ENCODE measurements at places on chromosomes 3 and 15.

DNA sequence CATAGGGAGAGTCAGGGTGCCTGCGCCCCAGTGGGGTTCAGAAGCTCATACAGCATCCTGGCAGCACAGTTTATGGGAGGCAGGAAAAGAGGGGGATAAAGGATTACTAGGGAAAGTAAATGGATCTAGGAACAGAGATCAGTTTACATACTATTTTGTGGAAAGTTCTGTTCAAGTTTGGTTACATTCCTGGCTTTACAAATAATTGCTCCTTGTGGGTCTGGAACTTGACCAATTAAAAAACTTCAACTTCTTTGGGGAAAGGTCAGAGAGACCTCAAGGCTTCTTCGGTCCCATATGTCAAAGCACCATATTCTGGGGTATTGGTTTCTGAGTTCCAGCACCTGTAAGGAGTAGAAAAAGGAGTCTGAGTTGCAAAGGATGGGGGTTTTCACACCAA is 64.1 kb downstream of the ZDHHC19 start:
- no peak for DNase-seq

DNA sequence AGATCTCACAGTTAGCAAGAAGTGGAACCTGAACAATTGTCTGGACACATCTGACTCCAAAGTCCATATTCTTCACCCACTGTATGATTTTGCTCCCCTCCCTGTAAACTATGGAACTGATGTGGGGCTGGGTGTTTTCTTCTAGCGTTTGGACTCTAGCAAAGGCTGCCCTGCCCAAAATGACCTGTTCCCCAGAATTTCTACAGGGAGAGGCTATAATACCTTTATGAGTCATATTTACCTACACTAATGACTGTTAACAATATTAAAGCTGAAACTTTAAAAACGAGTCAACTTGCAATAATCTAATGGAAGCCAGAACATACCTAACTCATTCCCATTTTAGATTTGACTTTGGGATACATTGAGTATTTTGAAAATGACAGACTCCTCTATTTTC is 531.2 kb upstream of the CFAP20DC start:
- DNase-seq = no peak

DNA sequence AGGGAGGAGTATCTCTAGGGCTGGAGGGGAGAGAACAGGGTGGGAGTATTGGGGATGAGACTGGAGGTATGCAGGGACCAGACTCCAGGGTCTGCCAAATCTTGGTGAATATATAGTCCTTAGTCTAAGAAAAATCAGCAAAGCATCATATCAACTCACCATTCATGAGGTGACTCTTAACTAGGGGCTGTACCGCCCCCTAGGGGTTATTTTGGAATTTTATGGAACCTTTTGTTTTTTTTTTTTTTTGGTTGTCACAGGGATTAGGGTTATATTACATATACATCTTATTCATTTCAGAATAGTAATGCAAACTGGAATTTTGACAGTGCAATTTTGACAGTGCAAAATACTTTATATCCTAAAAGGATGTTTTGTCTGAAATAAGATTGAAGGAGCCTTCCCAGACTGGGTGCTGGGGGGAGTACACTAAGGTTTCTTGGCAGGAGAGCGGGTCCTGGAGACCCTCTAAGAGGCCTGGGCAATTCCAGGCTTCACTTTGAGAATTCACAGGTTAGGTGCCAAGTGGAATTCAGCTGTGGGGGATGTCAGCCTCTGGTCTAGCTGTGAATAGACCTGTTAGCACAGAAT is 7.5 kb downstream of the CMTM7 start:
- no peak for DNase-seq

DNA sequence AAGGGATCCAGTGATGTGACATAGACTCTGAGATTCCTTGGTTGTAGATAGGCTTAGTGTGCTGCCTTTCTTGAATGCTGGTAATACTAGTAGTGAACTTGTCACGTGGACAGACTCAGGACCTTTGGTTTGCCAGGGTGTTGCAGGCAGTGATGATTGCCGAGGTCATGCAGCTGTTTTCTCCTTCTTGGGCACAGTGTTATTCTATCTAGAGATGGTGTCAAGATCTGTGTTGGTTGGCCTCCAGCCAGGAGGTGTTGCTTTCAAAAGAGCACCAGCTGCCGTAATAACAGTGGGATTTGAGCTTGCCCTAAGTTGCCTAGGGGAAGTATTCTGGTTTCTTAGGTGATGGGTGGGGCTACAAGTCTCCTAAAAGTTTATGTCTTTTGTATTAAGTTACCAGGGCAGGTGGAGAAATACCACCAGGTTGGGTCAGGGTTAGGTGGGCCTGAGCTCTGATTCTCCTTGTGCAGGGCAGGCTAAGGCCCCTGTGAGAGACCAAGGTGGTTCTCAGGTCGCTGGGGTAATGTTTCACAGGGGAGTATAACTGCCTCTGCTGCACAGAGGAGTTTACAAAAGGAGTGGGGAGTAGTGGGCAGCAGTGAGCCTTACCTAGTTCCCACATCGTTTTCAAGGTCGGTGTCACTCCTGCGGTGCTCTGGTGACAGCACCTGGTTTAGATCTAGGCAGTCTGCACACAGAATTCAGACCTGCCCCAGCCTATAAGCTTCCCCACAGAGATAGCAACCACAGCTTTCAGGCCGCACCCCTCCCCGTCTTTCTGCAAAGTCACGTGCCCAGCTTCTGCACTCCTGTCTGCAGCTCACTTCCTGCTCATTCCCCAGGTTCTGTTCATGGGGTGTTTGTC is 350.3 kb downstream of the DOCK3 start:
- DNase-seq = no peak

DNA sequence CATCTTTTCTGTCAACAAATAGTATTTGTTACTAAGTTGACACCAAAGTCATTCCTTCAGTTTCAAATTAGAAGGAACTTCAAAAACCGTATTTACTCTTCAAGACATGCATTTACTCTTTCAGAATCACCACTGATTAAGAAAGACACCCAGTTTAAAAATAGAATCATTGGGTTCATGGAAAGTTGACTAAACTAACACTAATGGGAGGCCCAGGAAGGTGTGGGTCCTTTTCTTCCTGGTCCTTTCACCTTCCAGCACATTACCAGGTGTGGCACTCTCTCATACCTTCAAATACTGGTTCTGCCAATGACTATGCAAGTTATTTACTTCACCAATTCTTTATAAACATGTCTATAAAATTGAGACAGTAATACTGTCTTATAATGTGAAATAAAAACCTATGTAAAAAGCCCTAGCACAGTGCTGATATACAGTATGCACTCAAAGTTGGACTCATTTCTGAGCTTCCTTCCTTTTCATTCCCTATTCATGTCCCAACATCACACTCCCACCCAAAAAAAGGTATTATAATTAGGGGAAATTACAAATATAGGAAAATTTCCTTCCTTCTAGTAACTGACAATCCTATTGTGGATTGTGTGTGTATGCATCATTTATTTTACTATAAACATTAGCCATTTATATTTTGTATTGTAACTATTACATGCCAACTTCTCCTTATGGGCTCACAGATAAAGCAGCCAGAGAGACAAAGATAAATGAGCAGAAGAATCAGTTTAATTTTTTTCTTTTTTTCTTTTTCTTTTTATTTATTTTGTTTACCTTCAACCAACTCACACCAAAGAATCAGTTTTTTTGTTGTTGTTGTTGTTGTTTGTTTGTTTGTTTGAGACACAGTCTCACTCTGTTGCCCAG is 48.9 kb downstream of the LRRFIP2 start:
- DNase-seq = no peak

DNA sequence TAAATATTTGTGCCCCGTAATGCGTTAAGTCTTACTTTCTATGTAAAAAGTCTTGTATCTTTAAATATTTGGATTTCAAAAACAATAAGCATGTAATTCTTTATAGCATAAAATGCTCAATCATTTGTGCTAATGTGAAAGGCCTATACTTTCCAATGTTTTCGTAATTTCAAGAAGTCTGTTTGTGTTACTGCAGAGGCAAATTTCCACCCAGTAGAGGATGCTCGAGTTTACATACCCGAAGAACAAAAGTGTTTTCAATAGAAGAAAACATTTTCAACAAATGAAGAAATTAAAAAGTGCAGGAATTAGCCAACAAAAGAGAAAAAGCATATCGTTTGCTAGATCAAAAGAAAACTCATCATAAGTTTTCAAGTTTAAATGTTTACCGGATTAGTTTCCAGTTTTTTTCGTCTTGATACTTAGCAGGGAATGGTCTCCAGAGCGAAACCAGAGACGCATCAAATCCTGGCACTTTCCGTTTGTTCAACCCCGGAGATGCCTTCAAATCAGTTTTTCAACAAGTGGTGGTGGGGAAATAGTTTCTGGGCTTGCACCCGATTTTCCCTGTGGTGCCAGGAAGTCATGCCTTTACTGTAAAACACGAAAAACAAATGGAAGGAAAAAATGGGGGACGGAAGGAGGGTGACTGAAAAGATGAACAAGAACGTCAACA is 1.0 kb downstream of the CGGBP1 start:
- no peak for DNase-seq

DNA sequence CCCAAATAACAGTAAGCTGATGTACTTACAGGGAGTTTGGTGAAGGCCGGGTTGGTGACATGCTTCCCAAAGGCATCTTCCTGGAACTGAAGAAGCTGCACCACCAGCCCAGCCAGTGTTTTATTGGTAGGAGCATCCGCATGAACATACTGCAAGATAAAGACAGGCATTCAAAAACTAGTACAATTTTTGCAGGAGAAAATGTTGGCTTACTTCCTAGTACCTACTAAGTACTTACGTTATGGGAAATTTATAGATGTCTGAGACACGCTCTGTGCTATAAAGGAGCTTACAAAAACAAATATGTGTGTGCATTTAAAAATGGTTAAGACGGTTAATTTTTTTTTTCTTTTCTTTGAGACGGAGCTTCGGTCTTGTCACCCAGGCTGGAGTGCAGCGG is 8.9 kb downstream of the SMARCC1 start:
- no peak for DNase-seq

- no peak for DNase-seq
These were observed 215.6 kb downstream of the LPP start for GRCh38 chr3:188369526-188369925.

DNA sequence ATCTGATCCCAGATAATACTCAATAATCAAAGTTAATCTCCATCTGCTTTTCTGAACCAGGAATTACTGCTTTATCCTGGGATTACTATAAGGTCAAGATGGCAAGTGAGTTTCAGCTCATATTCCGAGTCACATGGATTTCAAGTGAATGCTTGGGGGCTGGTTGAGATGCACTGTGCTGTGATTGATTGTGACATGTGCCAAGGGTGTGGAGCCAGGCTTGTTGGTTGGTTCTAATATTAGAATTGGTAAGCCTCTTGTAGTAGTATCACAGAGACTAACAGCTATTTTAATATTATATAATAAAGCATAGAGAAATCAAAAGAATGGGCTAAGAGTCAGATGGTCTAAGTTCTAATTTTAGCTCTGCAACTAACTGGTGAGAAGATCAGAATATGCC is 74.2 kb upstream of the ICE2 start:
- no peak for DNase-seq

GRCh38 chr3:70984776-70985482 is 598.6 kb downstream of the FOXP1 start:
- no peak for DNase-seq

DNA sequence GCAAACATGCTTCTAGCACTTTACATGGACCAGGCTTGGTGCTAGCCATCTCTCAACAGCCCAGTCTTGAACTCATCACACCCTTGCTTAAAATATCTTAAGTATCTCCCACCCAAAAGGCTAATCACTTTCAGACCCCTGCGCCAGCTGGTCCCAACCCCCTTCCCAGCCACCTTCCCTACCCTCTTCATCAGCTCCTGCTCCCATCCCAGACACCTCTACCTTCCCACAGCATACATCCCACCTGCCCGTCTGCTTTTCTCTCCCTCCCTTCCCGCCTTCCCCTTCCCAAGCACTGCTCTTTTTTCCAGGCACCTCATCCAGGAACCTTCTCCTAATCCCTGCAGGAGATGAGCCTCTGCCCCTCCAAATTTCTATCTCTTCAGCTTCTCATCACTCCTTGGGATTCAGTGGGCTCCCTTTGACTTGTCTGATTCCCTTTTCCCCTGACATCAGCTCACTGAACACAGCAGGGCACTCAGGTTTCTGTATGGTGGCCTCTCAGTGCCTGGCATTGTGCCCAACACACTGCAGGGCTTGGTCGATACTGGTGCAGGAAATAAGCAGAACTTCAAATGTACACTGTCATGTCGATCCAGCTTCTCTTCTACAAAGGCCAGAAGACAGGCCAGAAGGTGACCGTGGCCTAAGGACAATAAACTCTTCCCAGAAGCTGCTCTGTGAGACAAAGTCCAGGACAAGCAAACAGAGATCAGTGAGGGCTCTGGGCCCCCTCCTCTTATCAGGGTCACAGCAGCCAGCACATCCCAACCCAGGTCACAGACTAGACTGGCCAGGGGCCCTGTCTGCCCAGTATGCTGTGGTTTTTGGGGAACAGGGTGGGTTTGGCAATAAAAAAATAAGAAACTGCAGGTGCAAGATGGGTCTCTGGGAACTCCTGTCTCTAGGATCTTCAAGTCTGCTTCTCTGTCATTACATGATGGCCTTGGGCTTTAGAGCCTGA is 2.2 kb upstream of the ITIH1 start:
- peak; percentile 38 for DNase-seq

DNA sequence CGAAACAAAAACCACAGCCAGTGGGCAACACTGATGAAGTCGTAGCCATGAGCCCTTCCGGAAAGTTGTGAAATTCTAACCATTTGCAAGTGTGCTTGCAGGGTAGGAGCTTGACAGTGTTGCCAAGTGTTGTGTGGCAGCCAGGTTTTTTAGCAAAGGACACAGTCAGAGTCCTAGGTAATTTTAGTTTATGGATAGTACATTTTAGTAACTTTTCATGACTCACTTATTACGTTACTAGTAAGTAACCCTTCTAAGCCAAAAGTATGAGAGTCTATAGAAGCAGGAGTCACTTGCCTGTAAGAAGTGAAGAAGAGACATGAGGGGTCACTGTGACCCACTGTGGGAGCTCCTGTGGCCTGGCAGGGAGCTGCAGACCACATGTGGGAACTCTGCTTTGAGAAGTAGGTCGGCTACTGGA is 54.8 kb upstream of the ADPGK start:
- DNase-seq = no peak

DNA sequence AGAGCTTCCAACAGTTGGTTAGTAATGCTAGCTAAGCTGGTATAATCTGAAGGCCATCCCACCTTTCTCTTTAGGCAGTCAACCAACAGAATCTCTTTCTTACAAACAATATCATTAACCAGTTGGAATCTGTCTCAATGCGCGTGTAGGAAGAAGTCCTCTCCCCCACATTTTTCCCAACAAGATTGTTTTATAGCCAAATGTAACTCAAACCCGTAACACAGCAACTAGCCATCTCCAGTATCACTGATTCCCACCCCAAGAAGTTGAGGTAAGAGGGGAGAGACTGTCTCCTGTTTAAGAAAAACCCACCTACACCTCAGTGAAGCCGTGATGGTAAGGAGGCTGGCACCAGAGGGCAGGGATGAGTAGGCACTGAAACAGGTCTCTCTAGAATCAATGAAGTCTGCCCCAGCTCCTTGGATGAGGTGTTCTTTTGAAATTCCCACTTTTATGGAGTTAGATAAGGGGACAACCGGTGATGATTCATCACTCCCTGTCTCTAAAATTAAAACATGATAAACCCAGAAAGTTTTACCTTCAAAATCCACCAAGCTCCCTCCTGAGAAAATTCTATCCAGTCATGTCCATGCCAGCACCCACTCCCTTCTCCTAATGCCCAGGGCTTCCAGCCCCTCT is 30.9 kb downstream of the CDC25A start:
- DNase-seq = no peak

Data from ecto neural progenitor cell (in vitro differentiated cells).